ENCODE measurements at places on chromosomes 16 and 17.

DNA sequence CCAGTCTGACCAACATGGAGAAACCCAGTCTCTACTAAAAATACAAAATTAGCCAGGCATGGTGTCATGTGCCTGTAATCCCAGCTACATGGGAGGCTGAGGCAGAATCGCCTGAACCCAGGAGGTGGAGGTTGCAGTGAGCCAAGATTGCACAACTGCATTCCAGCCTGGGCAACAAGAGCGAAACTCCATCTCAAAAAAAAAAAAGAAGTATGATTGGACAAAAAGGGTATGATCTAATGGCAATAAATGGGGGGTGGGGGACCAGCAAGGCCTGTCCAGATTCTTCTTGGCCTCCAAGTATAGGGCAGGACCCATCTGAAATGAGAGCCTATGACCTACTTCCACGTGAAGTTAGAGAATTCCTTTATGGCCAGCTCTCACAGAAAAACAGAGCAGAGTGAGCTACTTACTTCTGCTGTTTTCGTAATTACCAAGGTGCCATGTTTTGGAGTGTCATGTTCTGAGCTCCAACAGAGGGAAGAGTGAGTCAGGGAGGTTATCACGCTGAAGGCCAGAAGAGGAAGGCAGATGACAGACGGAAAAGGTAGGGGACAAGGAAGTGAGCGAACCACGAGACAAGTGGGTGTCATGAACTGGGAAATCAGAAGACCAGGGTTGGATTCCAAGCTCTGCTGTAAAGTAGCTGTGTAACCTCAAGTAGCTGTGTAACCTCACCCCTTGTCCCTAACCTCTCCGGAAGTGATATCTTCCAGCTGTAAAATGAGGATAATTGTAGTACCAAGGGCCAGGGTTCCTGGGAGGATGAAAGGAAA is 3.6 kb upstream of the ZMYND15 start:
- peaks cover 11% of the 10 kb centered on the region for H3K4me1 ChIP-seq
- DNase-seq = peak; percentile 66
- no peak overlapping the region for H3K4me3 ChIP-seq
- H3K27me3 ChIP-seq = no peaks in the 10 kb centered on the region
- H3K36me3 ChIP-seq = peaks cover 22% of the 10 kb centered on the region

- H3K4me1 ChIP-seq = peaks cover 3% of the 10 kb centered on the region
- peaks cover 94% of the 10 kb centered on the region for H3K36me3 ChIP-seq
- H3K27me3 ChIP-seq = no peaks in the 10 kb centered on the region
Observed at GRCh38 chr16:10751291-10751697, 7.7 kb downstream of the NUBP1 start.

DNA sequence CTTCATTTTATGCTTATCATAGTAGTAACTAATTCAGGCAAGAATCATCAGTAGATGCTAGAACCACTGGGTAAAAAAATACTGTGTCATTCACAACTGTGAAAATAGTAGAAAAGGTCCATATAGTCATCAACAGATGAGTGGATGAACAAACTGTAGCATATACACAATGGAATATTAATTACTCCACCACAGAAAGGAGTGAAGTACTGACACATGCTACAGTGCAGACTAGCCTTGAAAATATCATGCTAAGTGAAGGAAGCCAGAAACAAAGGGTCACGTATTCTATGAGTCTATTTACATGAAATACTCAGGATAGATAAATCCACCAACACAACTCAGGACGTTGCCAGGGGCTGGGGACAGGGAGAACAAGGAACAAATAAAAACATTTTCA is 13.3 kb downstream of the USP22 start:
- peak overlapping the region; percentile 47 for H3K27ac ChIP-seq
- no peak overlapping the region for H3K4me3 ChIP-seq
- peaks cover 91% of the 10 kb centered on the region for H3K4me1 ChIP-seq
- peaks cover 10% of the 10 kb centered on the region for H3K36me3 ChIP-seq
- H3K27me3 ChIP-seq = no peaks in the 10 kb centered on the region
- no peak for DNase-seq

DNA sequence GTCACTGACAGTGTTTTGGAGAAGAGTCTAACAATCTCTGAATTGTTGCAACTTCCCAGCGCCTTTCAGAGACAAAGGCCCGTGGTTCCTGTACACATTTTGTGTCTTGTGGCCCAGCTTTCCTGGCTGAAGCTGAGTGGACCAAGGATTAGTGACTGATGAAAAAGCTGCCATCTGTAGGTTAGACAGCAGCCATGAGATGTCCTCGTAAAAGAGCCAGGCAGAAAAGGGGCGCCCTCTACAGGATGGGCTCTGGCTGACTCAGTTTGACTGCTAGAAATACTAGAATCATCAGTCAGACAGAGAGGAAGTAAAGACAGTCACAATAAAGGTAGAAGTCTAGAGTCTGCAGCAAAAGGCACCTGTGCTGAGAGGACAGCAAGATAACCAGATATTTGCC is 26.5 kb upstream of the NF1 start:
- no peaks in the 10 kb centered on the region for H3K36me3 ChIP-seq
- H3K4me1 ChIP-seq = peaks cover 13% of the 10 kb centered on the region
- H3K27me3 ChIP-seq = no peaks in the 10 kb centered on the region
- no peak overlapping the region for H3K27ac ChIP-seq
